Hematopoietic multipotent progenitor cell treated with erythropoietin and hydrocortisone succinate and interleukin-3 and kit ligand, for 8 days (in vitro differentiated cells): ENCODE measurements at places on chromosomes 5 and 9.

DNA sequence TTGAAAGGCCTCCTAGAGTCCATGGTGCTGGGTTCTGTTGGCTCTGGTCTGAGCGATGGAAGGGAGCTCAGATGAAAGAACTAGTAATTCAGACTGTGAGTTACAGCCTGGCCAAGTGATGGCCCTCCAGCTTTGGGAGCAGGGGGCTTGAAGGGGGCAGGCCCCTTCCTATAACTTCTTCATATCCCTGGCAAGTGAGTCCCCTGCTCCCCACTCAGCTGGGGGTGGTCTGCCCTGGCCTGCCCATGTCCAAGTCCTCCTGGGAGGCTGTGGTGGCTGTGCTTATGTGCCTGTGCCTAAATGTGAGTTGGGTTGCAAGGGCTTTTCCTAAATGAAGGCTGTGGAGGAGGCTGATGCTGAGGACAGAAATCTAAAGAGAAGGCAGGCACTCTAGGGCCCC lies 80.1 kb downstream of the MACROH2A1 start:
- DNase-seq = no peak

DNA sequence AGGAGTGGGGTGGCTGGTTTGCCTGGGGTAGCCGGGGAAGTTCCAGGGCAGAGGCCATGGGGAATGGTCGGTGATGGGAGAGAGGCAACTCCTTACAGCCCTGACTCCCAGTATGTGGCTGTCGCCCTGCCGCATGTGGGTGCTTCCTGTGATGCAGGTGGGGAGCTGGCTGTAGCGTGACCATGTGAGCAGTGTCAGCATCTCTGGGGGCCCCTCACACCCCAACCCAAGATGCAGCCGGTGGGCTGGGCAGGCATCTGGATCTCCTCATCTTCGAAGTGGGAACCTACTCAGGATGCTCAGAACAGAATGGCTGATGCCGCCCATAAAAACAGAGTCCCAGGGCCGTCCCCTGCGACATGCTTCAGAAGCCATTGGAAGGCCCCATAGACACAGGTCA lies 45.0 kb downstream of the BARX1 start:
- DNase-seq = no peak

GRCh38 chr9:95057101-95057500 lies 260.4 kb downstream of the FANCC start:
- no peak for DNase-seq

- no peak for DNase-seq
Measured at GRCh38 chr5:117249086-117249815, 674.6 kb upstream of the SEMA6A start.

DNA sequence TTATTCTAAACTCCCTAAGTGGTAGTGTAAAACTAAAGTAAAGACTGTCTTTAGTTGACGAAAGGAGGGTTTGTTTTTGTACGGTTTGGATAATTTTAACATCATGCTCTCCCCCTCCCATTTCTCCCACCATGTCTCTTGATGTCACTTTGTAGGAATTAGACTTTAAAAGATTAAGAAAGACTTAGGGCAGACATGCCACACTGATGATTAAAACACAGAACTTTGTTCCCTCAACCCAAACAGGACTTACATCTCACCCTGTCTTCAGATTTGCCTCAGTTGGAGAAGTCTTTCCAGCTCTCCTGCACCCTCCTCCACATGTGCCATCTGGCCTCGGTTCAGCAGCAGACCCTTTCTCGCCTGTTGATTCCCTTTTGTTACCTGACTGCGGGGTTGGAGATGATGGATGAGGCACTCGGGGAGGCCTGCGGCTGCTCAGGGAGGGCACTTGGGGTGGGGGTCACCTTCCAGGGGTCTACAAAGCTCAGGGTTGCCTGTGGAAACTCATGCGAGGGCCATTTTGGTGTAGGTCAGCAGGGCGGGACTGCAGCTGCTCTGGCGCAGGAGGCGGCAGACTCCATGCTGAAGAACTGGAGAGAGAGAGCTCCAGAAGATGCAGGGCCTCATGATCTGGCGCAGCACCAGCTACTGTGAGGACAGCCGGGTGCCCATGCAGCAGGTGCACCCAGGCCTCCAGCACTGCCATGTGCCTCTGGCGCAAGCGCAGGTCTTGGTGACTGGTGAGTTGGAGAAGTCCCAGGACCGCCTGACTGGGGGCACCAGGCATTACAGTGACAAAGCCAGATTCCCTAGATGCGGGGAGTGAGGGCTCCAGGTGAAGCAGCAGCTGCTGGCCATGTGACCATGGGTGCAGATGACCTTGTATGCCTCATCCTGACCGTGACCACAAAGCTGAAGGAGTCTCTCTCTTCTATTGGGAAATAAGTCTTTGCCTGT lies 24.5 kb upstream of the EXOC3 start:
- no peak for DNase-seq

GRCh38 chr5:74433896-74434829 lies 206.4 kb downstream of the ENC1 start:
- DNase-seq = no peak

DNA sequence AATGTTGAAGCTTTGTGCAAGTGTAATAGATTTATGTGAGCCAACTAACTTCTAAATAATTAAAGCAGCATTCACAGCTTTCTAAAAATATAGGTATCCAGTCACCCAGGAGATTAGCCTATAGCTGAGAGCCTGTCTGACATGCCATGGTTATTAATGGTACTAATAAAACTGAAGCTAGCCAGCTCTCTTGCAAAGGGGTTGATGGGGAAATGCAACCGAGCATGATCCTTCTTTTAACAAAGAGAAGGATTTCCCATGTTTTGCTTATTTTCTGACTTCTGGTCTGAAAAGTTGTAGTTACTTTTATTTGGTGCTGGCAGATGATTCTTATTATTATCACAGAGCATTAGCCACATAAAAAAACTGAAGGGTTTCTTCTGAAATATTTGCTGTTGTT lies 488.7 kb upstream of the CYLC2 start:
- no peak for DNase-seq

GRCh38 chr5:87027570-87027969 lies 240.1 kb upstream of the RASA1 start:
- DNase-seq = no peak

- peak; percentile 12 for DNase-seq
Measured at GRCh38 chr5:138850865-138851435, 24.2 kb downstream of the LRRTM2 start.

- no peak for DNase-seq
Measured at GRCh38 chr5:584846-585245, 27.3 kb upstream of the CEP72 start.

- no peak for DNase-seq
Measured at GRCh38 chr9:98698856-98699255, 9.9 kb downstream of the GABBR2 start.

- peak; percentile 55 for DNase-seq
Measured at GRCh38 chr9:2228132-2228531, 213.0 kb downstream of the SMARCA2 start.

DNA sequence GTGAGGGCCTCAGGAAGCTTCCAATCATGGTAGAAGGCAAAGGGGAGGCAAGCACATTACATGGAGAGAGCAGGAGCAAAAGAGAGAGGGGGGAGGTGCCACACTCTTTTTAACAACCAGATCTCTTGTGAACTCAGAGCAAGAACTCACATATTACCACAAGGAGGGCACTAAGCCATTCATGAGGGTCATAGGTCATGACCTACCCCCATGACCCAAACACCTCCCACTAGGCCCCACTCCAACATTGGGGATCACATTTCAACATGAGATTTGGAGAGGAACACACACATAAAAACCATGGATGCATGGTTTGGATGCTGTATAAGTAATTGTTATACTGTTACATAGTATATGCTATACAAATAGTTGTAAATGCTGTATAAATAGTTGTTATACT lies 17.5 kb downstream of the POLK start:
- no peak for DNase-seq
